ENCODE measurements at places on chromosomes 5 and 9.
A peak's percentile ranks its signal among the peaks of the same experiment; 100 is the strongest.

GRCh38 chr9:113176803-113177202, 26.0 kb downstream of the SLC31A2 start:
- no peak for DNase-seq

- DNase-seq: peak; percentile 26
Measured at GRCh38 chr9:101462558-101462957, 27.0 kb upstream of the ALDOB start.

GRCh38 chr5:141402553-141403243, at the start of gene PCDHGA9:
TSS of gene PCDHGA9 (plus strand) at chr5:141402778. CDS start at chr5:141402953, 175 bp downstream.
- no peak for DNase-seq

GRCh38 chr9:101498323-101498722, 35.3 kb upstream of the RNF20 start:
- DNase-seq: no peak

GRCh38 chr5:580436-580835, 31.7 kb upstream of the CEP72 start:
- no peak for DNase-seq

- DNase-seq: no peak
Measured at GRCh38 chr5:68562308-68562707, 346.8 kb downstream of the PIK3R1 start.

- DNase-seq: no peak
Measured at GRCh38 chr5:17436761-17437221, 61.2 kb upstream of the TAF11L2 start.

DNA sequence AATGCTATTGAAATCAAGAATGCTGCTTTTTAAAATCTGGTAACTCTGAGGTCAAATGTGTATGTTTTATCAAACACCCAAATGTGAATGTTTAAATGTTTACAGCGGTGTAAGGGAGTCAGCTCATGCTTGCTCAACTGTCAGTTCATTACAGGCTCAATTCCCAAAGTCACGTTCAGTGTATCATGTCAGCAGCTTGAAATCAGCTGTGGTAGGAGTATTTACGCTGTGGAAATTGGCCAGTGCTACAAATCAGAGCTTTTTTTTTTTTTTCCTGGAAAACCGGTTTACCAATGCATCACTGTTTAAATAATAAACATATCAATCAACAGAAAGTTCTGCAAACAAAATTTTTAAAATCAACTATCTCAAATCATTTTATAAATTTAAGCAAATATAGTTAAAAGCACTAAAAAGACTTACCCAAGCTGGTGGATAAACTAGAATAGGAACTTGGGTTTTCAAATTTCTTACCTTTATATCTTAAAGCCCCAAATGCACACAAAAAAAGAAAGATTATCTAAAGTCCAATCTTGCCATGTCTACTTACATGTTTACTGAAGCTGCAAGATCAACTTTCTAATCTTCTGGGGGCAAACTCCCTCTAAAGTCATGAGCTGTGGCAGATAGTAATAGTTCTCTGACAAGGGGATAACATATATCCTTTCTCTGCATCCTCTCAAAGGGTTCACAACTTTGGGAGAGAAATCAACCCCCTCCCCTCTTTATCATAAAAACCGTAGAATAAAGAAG, 57.6 kb upstream of the GRAMD2B start:
- DNase-seq: no peak

GRCh38 chr9:110255034-110255462, 1.3 kb downstream of the TXN start:
- DNase-seq: no peak

DNA sequence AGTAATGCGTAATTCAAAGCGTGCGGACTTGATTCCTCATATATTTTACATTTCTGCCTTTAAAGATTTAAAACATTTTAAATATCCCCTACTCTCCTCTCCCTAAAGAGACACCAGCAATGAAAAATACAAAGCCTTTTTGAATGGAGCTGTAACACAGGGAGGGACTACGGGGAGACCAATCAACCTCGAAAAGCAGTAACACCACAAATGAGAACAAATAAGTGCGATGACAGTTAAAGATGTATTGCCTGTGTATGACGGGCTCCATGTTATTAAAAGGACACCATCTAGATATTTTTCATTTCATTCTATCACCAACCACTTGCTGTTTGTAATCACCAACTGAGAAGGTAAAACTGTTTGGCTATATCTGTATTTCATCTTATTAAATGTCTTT, 230.3 kb upstream of the TBCA start:
- no peak for DNase-seq

- no peak for DNase-seq
Measured at GRCh38 chr5:178361657-178362445, 129.2 kb upstream of the PHYKPL start.

- no peak for DNase-seq
Measured at GRCh38 chr9:77952635-77953328, 78.8 kb downstream of the GNAQ start.

DNA sequence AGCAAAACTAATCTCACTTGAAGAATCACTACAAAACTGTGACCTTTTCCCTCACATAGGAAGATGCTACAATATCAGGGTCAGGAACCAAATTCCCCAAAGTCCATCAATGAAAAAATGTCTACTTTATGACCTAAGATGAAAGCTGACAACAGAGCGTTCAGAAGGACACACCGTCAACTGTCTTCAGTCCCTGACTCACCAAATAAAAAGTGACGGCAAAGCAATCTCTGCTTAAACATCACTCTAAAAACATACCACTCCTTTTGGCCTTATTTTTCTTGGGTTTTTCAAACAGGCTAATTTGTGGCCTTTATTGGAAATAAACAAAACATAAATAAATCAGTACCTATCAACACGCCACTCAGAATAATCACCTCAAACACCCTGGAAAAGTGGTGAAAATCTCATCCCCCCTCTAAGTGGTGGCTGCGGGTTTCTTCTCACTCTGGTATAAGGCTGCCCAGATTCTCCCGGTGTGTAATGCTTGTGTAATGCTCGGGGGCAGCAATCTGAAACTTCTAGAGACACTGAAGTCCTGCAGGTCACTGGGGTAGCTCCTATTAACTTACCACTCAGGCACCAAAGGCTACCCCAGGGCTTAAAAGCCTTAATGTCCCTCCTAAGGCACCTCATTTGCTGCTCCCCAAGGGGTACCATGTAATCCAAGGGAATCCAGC, 29.5 kb downstream of the SEMA4D start:
- no peak for DNase-seq

DNA sequence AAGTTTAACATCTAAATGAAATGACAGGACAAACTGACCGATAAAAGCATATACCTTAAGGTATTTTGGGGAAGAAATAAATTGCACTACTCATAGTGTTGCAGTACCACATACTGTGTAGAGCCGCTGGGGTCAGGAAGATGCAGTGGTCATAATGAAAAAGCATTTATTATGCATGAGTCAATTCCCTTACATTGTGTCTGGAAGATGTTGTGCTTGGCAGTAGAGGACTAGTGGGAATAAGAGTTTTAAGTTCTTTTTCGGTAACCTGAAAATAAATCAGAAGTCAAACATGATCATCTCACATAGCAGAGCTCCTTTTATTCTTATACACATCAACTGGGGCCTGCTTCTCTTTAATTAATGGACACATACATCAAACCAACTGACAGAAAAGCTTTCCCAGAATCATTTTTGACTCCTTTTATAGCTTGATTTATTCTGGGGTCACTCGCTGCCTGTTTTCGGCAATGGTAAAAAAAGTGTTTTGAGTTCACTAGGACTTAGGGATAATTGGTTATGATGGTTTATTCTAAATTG, 262.5 kb upstream of the CHD1 start:
- no peak for DNase-seq

GRCh38 chr9:134515026-134515821, 126.4 kb upstream of the COL5A1 start:
- no peak for DNase-seq

DNA sequence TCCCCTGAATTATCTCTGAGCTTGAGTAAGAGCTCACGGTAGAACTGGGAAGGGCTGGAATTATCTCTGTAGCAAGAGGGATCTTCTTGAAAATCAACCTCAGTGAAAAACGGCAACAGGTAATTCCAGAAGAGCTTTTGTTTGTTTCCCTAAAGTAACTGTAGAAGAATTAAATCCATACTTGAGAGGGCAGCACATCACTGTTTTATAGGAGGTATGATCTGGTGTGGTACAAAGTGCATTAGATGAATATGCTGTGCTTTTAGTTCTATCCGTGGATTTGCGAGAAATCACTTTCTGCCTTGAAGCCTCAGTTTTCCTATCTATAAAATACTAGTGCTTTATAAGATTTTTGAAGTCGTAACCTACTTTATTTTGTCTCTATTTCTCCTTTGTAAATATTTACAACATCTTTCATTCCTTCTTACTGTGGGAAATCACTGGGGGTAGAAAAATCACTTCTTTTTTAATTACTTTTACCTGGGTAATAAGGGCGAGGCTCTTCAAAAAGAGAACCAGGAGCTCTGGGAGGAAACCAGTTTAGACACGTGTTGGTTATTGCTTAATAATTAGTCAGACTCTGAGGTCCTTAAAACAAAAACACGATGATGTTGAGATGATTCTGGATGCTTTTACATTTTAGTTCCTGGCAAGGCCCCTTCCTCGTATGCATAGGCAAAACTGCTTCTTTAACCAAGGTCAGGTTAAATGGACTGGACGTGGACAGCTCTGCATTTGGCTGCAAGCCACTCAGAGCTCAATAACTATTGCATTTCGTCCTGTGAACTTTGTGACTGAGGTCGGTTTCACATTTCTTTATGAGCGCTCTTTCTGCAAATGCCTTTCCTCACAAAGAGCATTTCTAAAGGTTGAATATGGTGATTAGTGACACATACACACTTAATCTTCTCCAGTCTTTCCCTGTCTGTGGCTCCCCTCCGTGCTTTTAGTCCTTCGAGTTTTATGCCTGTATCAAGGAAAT, 376.1 kb downstream of the BRINP1 start:
- DNase-seq: no peak

DNA sequence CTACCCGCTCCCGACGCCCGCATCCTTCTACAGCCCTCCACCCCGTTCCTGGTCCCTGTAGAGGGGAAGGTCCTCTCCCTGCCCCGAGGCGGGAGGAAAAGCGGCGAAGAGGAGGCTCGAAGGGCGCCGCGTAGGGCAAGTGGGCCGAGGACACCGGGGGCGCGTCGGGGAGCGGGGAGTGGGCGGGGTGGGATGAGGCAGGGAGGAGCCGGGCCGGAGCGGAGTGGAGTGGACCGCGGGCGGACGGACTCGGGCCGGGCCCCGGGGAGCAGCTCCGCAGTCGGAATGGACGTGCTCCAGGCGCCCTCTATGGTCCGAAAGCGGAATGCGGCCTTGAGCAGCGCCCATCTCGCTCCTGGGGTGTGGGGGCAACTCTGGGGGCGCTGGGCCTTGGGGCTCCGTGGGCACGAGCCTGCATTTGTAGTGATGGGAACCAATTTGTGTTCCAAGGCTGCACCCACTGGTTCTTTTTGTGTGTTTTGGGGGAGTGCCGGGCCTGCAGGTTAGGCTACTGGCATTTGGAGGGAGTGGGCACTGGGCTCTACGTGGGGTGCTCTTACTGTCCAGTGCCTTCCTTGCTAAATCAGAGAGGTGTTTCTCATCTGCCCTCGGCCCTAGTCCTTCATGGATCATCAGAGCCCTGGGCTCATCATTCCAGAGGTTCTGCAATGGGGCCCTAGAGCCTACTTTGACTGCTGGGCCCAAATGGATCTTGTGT, 7.3 kb downstream of the IRX1 start:
- DNase-seq: no peak

DNA sequence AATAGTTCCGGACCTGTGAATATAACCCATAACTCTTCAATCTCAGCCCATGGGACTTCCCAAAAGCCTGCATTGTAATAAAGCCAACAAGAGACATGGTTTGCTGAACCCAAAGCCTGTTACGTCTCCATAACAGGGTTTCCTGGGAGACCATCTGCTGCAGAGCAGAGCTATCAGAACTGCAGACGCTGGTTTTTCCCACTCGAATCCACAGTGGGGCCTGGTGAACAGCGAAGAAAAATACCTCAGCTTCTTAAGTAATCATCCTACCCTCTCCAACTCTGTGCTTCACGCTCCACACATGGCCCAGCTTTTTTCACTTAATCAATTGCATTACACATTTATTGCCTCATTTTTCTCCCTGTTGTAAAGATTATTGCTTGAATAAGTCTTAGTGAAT, 409.5 kb upstream of the GRIA1 start:
- DNase-seq: no peak

DNA sequence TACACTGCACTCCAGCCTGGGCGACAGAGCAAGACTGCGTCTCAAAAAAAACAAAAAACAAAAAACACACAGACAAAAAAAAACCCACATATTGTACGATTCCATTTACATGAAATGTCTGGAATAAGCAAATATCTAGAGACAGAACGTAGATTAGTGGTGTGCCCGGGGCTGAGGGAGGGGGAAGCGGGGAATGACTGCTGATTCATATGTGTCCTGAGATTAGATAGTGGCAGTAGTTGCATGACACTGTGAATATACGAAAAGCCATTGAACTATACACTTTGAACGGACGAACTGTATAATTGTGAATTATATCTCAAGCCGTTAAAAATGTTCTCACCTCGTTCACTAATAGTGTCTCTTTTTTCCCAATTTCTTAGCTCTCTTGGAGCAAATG, 23.9 kb downstream of the FGF1 start:
- no peak for DNase-seq

DNA sequence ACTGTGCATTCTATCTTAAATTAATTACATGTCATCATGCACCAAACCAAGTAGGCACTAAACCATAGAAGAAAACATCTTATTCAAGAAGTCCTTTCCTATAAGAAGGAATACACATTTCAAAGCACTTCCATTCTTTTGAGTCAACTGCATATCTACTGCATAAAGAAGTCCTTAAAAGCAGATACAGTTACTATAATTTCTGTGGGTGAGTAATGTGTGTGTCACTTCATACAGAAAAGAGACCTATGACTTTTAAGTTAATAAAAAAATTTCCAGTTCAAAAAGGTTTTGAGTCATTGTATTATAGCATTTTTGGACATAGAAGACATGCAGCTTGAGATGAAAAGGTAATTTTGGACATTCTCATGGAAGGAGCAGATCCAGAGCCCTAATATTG, 125.0 kb downstream of the DTWD2 start:
- DNase-seq: no peak

DNA sequence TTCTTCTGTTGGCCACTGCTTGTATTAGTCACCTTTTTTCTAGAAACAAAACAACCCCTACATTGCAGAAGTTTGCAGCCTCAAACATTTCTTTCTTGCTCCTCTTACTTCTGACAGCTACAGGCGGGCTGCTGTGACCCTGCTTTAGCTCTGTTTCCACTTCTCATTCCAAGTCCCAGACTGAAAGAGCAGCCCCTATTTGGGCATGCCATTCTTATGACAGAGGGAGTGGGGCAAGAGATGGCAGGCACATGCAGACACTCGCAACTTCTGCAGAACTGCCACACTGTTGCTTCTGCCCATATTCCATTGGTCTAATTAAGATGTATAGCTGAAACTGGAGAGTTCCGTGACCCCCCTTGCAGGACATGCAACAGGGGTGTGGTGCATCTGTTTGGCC, 19.6 kb upstream of the RPS23 start:
- DNase-seq: no peak

DNA sequence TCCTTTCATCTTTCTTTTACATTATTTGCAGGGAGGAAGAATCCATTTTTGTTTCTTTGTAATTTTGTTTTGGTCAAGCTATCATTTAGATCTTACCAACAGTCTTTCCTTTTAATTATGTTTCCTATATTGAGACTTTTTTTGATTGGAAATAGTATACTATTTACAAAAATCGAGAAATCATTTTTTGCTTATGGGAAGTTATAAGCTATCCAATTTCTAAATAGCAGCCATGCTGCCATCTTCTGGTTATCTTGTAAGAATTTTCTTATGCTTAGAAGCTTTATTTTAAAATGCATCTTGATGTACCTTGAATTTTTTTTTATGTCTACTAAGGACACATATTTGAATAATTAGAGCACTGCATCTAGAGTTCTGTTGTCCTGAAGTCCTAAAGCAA, 821.2 kb downstream of the PTPRD start:
- no peak for DNase-seq

- no peak for DNase-seq
Measured at GRCh38 chr9:3534614-3535404, 9.0 kb upstream of the RFX3 start.
